ENCODE measurements at places on chromosomes 3 and 15.

GRCh38 chr3:110734524-110734923 lies 337.1 kb upstream of the NECTIN3 start:
- no peak for DNase-seq

GRCh38 chr3:47824541-47825473 lies 21.9 kb downstream of the DHX30 start:
- peak; percentile 90 for DNase-seq

GRCh38 chr3:30598668-30599545 lies 7.5 kb upstream of the TGFBR2 start:
- no peak for DNase-seq

DNA sequence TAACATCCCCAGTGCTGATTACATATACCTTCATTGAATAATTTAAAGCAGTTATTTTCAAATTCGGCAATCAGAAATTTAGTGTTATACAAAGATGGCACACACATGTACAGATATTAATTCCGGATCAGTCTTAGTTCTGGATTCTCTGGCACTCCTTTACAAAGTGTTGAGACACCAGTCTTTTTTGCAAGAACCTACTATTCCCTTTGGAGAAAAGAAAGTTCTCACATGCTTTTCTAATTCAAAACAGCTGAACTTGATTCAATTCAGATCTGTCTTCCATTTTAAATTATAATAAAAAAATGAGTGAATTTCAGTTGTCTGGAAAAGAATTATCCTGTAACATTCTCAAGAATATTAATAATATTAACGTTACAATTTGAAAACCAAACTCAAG lies 20.4 kb downstream of the CCDC191 start:
- no peak for DNase-seq

- no peak for DNase-seq
Measured at GRCh38 chr3:116040152-116040551, 405.1 kb downstream of the LSAMP start.

DNA sequence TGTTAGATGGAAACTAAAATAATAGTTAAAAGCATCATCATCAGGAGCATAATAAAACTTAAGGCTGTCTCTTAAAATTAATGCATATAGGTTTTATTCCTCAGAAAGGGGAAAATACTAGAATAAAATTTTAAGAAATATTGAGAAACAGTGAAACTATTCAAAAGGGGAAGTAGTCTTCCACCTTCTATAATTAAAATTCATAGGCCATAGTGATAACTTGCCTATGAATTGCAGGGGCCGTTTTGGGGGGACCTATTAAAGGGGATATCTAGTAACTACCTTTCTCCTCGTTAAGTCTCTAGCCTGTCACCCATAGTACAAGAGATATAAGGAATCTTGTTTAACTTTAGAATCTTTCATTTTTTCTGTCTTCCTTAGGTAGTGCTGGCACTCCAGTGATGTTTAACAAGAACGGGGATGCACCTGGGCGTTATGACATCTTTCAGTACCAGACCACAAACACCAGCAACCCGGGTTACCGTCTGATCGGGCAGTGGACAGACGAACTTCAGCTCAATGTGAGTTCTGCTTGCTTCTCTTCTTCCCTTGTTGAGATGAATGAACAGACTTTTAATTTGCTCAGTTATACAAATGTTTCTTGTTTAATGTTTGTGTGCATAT lies 600.4 kb downstream of the GRM7 start:
- DNase-seq = no peak

DNA sequence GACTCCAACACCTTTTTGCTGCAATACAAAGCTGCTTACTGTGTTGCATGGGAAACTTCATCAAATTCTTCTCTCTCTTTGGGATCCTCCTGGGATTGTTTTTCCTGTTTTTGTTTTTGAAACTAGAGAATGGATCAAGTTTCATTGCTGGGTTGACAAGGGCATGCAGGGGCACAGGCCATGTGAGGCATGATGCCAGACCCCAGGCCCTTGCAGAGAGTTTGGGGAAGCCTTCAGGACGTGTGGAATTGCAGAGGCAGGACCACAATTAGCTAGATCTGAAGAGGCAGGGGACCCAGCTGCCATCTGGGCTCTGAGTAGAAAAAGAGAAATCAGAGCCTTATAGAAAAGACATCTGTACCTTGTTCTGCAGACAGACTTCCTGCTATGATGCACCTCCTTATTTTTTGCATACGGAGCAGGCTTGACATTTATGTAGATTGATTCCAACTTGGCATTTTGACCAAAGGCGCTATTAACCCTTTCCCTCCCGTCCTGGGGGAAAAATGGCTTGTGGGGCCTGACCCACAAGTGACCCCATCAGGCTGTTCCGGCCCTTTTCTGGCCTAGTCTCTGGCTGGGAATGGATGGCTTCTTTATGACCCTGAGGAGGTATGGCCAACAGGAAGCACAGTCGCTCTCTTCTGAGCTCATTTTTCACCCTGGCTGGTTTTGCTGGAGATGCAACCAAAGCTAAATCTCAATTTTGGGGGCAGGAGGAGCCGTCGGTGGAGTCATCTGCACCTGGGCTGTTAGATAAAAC lies 44.3 kb upstream of the CHRNB4 start:
- DNase-seq = peak; percentile 29

DNA sequence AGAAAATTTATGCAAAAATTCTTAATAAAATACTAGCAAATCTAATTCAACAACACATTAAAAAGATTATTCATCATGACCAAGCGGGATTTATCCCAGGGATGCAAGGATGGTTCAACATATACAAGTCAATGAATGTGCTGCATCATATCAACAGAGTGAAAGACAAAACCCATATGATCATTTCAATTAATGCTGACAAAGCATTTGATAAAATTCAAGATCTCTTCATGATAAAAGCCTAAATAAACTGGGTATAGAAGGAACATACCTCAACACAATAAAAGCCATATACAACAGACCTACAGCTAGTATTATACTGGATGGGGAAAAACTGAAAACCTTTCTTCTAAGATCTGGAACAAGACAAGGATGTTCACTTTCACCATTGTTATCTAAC lies 89.7 kb downstream of the KBTBD8 start:
- DNase-seq = no peak

- no peak for DNase-seq
Measured at GRCh38 chr3:150620002-150620689, 17.0 kb downstream of the SELENOT start.

DNA sequence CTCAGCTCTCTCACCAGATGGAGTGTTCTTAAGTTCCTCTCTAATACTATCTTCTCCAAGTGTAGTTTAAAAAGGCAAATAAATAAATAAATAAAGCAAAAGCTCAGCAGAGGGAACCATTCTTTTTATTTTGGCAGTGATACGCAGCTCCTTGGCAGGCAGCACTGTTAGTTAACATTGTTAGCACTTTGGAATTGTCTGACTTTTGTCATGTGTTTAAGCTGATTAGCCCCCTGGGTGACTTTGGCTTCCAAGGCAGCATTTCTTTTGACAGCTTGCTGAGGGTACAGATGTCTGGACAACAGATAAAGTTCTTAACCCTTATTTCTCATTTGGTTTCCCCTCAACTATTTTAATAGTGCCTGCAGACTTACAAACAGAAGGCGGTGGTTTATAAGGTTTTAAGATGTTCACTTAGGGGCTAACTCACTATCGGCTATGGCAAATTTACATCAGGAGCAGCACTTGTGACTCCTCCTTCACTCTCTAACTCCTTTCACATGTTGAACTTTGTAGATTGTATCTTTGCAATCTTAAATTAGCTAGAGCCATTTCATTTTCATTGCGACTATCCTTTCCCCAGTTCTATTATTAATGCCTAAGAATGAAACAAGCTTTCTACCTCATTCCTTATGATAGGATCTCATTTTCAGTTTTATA lies 213.4 kb downstream of the ZBBX start:
- peak; percentile 87 for DNase-seq

DNA sequence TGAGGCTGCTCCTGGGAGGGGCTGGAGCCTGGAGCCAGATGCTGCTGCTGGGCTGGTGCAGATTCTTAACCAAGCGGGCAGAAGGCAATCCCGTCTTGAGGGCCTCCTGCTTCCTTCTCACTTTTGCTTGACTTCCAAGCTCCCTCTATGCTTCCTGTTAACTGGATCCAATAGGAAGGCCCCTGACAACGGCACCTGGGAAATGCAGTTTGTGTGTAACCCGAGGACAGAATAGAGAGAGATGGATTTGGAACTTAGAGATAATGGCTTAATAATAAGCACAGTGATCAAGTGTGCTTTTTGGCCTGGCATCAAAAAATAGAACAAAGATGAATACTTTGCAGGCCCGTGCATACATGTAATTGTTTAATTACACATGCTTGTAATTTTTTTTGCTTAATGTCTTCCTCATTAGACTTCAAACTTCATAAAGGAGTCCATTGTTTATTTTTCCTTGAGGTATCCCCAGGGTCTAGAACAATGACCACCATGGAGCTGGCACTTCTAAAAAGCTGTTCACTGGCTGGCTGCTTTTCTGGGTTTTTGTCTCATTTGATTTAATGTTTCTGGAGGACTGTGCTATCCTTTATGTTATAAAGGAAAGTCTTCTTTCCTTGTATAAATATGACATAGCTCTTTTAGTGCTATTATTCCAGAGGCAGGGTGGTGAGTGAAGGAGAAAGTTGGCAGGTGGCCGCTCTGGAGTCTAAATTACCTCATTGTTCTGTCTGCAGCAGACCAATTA lies 63.3 kb upstream of the MITF start:
- peak; percentile 39 for DNase-seq

Data from lung (tissue), 17 donors.